Activated CD4-positive, alpha-beta T cell treated with anti-CD3 and anti-CD28 coated beads, Interleukin-2, amount 50 U/mL, for 1 hour (primary cell): ENCODE measurements at places on chromosomes 13 and 19.

DNA sequence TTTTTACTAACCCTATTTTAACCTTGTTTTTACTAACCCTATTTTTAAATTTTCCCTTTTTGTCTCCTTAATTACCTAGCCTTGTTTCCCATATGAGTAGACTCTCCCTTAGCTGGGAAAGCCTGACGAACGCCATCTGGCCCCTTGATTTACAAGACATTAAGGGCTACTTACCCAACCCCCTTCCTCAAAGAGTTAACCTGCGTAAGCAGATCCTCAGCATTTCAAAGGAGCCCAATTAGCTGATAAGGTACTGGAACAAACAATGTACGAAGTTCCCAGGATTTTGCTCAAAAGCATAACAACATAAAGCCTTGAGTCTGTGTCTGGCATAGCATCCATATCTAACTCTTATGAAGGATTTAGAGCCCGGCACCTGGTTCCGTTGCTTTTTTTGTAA is 4.7 kb upstream of the MVB12A start:
- no peak for DNase-seq

DNA sequence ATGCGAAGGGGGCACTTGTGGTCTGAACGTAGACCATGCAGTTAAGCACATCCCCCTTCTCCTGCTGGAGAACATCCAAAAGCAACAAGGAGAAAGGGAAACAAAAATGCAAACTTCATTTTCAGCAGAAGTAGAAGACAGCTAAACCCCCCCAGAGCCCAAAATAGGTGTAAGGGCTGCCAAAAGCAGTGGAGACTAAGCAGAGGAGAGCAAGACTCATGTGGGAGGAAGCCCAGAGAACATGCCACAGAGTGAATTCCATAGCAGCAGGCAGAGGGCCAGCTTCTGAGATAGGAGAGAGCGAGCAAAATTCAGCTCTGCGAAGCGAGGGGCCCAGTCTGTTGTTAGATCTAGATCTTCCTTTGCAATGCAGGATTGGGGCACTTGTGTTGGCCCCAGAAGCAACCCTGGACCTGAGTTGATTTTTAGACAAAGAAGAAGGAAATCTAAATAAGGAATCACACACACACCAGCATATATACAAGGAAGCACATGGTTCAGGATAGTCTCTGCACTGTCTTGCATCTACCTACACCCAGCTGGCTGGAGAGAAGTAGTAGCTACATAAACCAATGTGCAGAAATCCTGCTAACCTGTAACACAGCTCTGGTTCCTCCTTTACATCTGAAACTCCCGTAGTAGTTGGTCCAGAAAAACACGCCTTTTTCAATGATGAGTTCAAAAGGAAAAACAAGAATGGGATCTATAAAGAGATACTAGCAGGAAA is 199.6 kb downstream of the SPRY2 start:
- DNase-seq = no peak

- no peak for DNase-seq
Observed at GRCh38 chr13:45086484-45086883, 33.8 kb upstream of the GTF2F2 start.

- DNase-seq = no peak
Observed at GRCh38 chr19:17741456-17741855, 9.8 kb upstream of the FCHO1 start.

DNA sequence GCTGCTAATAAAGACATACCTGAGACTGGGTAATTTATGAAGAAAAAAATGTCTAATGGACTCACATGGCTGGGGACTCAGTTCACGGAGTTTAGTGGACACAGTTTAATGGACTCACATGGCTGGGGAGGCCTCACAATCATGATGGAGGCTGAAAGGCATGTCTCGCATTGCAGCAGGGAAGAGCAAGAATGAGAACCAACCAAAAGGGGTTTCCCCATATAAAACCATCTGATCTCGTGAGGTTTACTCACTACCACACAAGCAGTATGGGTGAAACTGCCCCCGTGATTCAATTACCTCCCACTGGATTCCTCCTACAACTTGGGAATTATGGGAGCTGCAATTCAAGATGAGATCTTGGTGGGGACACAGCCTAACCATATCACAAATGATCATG is 1181.2 kb downstream of the PCDH9 start:
- DNase-seq = no peak

- no peak for DNase-seq
Observed at GRCh38 chr13:19581675-19582074, 20.3 kb upstream of the TPTE2 start.

GRCh38 chr13:21733475-21734263 is 62.8 kb downstream of the FGF9 start:
- DNase-seq = no peak

DNA sequence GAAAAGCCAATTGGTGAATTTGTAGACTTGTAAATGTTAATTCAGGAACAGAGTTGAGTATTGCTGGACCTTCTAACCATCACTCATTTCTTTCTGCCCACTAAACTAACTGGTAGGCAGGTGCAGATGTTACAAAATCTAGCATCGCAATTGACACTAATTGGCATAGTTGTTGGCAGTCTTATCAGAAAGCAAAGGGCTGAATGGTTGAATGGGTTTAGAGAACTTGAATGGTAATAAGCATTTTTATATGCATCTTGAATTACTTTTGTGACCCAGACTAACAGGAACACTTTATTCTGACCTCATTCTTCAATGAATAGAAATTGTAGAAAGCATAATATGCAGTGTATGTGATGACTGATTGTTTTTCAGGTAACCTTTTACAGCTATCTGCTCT is 189.1 kb downstream of the GGACT start:
- DNase-seq = no peak

- DNase-seq = no peak
Observed at GRCh38 chr13:74586847-74587246, 452.6 kb upstream of the KLF12 start.

GRCh38 chr13:60351326-60351725 is 45.7 kb upstream of the TDRD3 start:
- DNase-seq = no peak

- no peak for DNase-seq
Observed at GRCh38 chr13:24713022-24713421, 32.8 kb downstream of the ATP12A start.

DNA sequence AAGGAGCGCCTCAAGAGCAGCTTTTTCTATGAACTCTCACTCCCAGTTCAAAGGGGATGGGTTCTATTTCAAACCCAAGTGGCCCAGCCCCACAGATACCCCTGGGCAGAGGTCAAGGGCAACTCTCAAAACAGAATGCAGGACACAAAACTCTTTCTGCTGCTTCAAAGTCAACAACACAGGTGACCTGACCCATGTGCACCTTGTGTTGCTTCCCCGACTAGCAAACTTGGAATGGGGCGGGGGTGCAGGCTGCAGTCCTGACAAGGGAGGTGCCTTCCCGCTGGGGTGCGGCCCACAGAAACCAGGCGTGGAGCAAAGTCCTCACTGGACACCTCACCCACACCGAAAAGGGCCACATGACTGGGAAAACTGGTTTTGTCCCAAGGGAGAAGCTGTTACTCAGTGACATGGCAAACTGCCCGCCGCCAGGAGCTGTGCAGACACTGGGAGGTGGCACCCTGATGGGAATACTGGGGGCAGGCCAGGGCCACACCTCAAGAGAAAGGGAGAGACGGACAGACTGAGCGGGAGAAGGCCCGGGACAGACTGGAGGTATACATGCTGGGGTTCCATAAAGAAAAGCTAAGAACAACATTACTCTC is 17.4 kb downstream of the ZC3H4 start:
- no peak for DNase-seq

GRCh38 chr19:49904136-49904535 is 7.4 kb upstream of the IL4I1 start:
- DNase-seq = no peak

DNA sequence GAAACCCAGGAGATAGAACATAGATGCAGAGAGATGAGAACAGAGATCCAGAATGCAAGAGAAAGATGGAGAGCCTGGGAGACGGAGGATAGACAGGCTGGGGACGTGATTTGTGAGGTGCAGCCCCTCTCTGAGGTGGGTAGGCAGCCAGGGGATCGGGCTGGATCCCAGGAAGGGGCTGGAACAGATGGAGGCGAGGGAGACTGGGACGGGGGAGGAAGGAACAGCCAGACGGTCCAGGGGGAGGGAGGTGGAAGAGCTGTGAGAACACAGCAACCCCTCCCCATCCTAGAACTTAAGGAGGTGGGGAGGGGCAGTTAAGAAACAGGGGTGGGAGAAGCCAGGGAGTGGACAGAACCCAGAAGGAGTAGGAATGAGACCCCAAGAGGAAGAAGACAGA is 3.1 kb downstream of the SLC17A7 start:
- no peak for DNase-seq

DNA sequence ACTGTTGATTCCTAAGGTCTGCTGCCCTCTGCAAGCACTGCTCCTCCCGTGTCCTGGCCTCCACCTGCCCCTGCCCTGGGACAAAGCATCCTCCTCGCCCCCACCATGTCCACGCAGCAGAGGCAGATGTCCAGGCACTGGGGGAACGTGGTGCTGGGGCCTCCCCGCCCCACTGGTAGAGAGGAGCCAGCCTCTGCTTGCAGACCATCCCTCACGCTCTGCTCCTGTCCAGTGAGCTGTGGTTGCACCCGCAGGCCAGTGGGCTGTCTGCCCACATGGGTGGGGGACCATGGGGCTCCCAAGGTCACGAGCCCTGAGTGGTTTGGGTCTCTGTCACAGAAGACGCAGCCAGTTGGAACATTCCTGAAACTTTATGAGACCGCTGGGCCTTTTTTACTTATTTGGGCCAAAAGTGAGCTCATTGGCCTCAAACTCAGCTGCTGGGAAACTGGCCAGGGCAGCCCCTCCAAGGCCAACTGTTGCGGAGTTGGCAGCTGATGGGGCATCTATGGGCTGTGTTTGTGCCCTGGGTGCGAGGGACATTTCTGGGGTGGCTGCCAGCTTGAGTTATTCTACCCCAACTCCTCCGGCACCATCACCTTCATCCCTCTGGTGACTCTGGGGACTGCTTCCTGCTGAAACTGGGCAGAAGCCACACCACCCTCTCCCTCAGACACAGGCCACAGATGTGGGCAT is 64.8 kb upstream of the F7 start:
- DNase-seq = no peak

DNA sequence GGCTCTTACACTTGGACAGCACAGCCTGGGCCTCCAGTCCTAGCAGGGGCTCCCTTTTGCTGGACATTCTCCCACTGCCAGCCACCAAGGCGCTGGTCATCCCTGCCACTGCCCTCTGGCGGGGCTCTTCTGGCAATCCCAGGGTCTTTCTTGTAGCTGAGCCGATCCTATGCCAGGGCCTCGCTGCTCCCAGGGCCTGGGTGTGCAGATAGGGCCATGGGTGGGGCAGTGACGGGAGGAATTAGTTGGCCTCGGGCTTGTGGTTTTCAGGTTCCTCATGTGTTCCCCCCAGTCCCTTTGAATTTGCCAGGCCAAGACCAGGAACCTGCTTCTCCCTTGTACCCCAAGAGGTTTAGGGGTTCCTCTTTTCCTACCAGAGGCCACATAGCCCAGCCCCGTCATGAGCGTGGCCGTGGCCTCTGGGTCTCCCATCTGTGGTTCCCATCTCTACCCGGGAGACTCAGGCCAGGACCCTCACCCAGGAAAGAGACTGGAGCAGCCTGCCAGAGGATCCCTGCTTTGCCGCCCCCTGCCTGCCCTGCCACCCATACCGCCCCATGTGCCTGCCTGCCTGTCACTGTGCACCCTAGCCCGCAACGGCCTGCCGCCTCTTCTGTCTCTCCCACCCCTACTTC is 26.2 kb downstream of the TMED1 start:
- DNase-seq = no peak

DNA sequence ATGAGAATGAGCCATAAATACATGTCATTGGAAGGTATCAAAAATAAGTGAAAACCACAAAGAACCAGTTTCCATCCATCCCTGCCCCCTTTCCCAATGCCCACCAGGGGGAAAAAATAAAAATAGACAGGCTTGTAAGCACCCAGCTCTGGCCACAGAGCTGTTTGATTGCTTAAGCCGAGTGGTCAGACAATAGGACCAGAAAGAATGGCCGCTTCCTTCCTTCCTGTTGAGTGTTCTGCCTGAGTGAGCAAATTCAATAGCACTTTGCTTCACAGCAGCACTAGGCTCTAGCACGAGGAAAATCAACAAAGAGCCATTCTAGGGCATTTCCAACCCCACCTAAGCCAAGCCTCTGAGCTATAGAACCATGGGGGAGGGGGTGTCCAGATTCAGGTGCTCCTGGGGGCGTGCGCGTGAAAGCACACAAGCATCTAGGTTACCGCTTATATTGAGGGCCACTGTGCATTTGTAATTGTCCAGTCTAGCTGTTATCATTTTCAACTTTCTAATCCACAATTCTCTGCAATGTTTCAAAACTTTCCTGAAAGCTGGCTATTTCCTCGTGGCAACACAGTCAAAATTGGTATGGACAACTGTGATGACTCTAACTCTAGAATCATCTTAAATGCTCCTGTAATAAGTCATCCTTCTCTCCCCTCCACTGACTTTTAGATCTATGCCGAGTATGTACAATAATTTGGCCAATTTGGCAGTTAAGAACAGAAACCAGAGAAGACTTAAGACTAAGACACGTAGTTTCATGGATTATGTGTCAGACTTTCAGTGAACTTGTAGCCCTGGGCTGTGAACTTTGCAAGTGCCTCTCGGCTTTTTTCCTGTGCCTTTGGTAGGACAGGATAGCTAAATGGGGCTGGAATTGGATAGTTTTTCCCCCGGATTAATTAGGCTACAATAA is 64.3 kb downstream of the SPRY2 start:
- no peak for DNase-seq

GRCh38 chr13:82681535-82681934 is 1200.7 kb downstream of the SLITRK1 start:
- DNase-seq = no peak

DNA sequence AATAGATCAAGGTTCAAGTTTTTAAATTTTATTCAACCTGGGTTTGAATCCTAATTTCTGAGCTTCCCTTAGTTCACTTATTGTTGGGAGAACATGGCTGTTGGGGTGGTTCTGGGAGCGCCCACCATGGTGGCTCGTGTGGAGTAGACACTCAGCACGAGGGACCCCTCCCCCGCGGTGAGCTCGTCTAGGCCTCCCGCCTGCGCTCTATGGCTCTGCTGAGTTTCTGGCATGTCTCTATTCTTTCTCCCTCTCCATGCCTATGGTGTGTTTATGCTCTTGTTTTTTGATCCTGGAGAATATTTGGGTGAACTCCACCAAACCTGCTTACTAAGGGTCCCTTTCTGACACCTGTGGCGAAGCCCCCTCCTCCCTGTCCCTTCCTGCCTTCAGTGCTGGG is 1.6 kb upstream of the EPN1 start:
- DNase-seq = no peak

GRCh38 chr19:40322951-40323615 is 25.1 kb downstream of the C19orf47 start:
- no peak for DNase-seq

- no peak for DNase-seq
Observed at GRCh38 chr13:47332149-47332548, 435.3 kb upstream of the HTR2A start.
